HEK293T (cell line): ENCODE measurements at places on chromosomes 5 and 9.
A peak's percentile ranks its signal among the peaks of the same experiment; 100 is the strongest.

DNA sequence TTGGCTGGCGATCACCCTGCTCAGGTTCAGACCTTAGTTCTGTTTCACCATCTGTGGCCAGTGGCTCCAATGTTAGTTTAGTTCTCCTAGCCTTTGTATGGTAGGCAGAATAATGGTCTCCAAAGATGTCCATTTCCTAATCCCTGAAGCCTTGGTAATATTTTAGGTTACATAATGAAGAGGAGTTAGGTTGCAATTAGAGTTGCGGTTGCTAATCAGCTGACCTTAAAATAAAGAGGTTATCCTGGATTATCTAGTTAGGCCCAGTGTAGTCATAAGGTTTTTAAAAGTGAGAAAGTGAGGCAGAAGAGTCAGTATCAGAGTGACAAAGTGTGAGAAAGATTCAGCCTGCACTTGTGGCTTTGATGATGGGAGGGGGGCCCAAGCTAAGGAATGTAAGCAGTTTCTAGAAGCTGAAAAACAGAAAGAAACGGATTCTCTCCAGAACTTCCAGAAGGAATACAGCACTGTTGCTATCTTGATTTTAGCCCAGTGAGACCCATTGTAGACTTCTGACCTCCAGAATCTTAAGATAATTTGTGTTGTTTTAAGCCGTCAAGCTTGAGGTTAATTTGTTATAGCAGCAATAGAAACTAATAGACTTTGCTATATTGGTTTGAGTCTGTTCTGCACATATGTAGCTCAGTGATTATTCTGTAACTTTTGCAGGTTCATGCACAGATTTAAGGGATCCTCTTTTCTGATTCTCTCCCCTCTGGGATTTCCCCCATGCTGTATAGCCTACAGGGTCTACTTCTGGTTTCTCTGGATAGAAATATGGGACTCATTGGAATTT, 21.6 kb downstream of the LNPEP start:
- no peak for DNase-seq

- DNase-seq: no peak
Observed at GRCh38 chr5:142426129-142427014, 101.6 kb upstream of the SPRY4 start.

- peak; percentile 42 for DNase-seq
Observed at GRCh38 chr9:128771094-128771721, 519 bp downstream of the ZER1 start.

GRCh38 chr5:135020111-135020895, 13.7 kb downstream of the PITX1 start:
- DNase-seq: peak; percentile 28

DNA sequence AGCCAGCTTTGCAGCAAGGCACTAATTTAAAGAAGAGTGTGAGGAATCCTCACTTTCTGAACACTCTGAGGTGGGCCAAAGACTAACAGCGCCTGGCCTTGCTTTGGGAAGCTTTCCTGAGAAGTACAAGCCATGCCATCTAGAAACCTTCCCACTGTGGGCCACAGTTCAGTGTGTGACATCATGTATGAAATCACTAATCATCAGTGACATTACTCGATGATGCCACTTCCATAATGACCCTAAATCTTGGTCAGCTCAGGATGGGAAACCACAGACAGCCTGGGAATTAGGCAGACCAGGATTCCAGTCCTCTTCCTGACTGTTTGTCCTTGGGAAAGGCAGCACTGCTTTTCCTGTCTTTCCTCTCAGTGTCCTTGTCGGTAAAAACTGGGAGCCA, 54.2 kb upstream of the HSPA9 start:
- no peak for DNase-seq

DNA sequence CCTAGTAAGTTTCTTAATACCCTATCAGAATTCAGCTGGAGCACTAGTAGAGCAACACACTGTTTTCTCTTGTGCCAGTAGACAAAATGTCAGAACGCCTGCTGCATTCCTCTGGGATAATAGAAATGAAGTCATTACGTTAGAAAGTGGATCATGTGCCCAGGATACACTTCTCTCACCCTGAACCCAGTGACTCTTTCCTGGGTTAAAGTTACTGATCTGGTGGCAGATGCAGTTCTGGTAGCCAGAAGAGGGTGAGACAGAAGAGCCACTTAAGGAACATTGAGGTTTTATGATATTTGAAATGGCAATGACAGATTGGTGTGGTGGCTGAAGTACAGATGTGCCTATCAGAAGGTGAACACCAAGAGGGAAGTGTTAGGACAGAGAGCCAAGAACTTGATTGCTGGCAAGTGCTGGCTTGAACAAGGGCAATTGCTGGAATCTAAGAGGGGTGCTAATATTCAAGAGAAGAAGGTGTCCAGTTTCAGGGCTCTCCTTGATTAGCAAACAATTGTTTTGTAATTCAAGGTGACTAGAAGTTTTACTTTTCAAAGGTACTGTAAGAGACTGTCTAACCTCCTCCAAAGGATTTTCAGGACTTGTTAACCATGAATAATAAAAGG, 93.7 kb upstream of the ERBIN start:
- no peak for DNase-seq

- DNase-seq: no peak
Observed at GRCh38 chr5:138849439-138849838, 25.7 kb downstream of the LRRTM2 start.

GRCh38 chr9:34990908-34991606, 1.5 kb downstream of the DNAJB5 start:
- no peak for DNase-seq

DNA sequence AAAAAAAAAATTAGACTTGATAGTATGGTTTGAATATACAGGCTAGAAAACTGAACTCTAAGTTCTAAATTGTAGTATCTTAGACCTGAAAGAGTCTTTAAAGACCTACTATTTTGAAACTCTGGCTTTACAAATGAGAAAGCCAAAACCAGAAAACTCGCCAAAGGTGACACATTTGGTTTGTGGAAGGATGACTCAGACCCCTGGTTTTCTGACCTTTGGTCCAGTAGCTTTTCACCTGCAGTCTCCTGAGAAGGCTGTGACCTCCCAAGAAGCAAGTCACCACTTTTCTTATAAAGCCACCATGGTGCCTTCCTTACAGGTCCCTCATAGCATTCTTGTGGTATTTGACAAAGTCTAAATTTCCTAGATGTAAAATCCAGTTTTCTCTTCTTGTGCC, 102.1 kb upstream of the CEP78 start:
- DNase-seq: no peak

- no peak for DNase-seq
Observed at GRCh38 chr5:176596689-176597416, 13.1 kb downstream of the GPRIN1 start.

GRCh38 chr5:26024774-26025173, 1013.6 kb downstream of the CDH9 start:
- DNase-seq: no peak

DNA sequence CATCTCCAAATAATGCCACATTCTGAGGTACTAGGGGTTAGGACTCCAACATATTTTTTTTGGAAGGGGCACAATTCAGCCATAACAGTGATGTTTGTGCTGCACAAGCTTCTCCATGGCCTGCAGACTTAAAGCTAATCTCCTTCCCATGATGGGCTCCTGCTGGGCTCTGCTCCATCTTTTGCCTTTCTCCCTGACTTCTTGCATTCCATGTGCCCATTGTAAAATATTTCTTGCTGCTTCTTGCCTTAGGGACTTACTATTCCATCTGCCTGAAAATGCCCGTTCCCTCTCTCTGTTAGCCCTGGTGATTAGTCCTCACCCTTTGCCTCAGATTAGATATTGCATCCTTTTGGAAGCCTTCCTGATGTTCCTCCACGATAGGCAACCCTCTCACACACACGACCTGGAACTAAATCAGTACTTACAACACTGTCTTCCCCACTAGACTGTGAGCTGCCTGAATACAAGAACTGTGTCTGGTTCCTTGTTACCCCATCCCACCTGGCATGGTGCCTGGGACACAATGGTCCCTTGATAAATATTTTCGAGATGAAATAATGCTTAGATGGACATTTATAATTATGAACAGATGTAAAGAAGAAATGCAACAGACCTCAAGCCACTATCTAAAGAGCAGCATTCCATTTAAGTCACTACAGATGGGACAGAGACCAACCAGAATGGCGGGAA, 33.5 kb downstream of the OR1J1 start:
- DNase-seq: no peak

DNA sequence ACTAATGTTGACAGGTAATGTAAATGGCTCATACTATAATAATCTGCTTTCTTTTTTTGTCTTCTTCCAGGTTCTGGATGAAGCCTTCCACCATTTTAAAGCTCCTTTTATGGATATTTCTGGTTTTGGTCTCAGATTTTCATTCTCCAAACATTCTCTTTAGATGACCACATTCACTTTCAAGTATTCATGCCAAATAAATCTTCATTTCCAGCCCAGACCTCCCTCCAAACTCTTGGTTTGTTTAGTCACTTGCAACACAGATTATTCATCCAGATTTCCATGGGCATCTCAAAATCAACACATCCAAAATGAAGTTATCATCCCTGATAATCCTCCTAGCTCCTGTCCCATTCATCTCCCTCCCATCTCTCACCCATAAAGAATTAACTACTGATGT, 40.3 kb upstream of the SVEP1 start:
- DNase-seq: no peak

DNA sequence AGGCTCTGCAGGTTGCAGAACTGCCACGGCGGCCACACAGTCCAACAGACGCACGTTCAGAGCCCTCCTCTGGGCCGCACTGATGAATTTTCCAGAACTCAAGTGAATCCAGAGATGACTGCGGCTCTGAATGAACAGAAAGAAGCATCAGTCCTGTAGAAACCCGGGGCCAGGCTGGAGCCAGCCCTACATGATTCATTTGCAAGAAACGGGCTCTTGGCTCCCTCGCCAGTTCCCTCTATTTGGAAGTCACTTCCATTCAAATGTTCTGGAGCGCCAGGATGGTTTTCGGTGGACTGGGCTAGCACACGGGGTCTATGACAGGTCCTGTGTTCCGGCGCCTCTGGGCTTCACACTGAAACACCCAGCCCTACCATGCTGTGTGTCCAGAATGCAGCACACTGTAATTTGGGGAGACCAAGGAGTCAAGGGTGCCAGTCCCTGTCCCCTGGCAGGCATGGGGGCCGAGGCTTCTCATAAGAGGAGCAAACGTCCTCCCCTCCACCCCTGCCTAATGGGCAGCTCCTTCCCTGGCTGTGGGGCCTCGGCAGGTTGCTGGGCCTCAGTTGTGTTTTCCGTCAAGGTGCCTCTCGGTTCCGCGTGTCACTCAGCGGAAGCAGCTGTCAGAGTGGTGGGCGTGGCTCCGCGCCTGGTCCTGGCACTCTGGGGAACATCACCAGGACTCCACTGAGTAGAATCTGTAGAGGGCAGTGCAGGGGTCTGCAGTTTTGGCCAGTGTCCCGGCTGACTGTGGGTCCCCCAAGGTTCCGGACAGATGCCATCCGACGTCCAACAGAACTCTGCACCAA, 18.1 kb upstream of the COL5A1 start:
- no peak for DNase-seq

GRCh38 chr9:100352727-100353505, at the start of gene TEX10:
TSS of gene TEX10 (minus strand) at chr9:100352942. CDS start at chr9:100349363, 3,579 bp downstream.
- DNase-seq: peak; percentile 95

DNA sequence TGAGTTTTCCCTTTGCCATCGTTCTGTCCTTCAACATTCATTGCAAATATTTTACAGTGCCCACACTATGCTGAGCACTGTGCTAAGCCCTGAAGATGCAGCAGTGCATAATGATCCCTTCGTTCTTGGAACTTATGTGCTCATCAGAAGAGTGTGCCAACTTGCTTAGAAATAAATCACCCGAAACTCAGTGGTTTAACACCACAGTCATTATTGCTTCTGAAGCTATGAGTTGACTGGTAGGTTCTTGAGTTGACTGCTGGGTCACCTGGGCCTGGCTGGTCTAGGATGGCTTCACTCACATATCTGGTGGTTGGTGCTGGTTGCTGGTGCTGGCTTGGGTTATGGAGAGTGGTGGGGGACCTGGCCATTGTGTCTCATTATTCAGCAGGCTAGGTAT, 20.9 kb downstream of the PCSK5 start:
- no peak for DNase-seq

GRCh38 chr5:131413605-131414559, 150.0 kb downstream of the CDC42SE2 start:
- DNase-seq: no peak

- no peak for DNase-seq
Observed at GRCh38 chr9:38382141-38382540, 10.4 kb upstream of the ALDH1B1 start.

GRCh38 chr5:89270901-89271300, 387.9 kb upstream of the MEF2C start:
- no peak for DNase-seq

DNA sequence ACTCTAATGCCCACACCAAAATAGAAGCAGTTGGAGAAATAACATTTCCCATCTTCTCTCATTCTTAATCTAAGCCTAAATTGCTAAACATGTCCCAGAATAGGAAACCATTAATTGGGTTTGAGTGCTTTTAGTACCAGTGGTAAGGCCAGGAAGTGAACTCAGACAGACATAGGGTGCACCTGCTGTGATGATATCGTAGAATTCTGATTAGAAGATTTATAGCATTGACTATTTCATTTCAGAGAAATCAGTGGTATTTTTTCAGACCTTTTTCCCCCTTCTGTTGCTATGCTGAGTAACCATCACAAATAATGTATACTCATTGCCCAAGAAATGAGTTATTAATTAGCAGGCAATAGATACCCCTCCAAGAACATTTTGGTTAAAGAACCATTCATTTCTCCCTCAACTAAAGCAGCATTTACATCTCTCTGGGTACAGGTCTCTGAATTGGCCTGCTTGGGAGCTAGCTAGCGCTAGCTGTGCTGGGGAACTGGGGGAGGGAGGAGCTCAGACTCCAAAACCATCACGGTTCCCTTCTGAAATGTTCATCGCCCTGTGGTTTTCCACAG, 7.3 kb downstream of the GLRX start:
- DNase-seq: no peak

- DNase-seq: peak; percentile 39
Observed at GRCh38 chr5:111043712-111044506, 27.6 kb upstream of the TSLP start.

GRCh38 chr9:136243631-136244030, 2.0 kb downstream of the QSOX2 start:
- no peak for DNase-seq

DNA sequence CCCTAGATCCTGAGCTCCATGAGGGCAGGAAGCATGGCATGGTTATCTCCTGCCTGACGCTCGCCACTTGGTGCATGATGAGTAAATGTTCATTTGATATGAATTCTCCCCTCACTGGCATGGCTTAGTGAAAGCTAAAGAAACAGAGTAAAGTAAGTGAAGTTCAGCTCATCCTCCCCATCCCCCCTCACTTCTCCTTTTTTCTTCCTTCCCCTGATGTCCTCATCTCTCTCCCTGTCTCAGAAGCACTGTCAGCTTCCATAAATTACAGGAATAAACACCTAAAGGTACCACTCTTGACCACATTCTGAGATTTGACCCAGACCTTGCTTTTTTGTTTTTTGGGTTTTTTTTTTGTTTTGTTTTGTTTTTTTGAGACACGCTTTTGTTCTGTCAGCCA, 73.3 kb downstream of the SNX18 start:
- no peak for DNase-seq

DNA sequence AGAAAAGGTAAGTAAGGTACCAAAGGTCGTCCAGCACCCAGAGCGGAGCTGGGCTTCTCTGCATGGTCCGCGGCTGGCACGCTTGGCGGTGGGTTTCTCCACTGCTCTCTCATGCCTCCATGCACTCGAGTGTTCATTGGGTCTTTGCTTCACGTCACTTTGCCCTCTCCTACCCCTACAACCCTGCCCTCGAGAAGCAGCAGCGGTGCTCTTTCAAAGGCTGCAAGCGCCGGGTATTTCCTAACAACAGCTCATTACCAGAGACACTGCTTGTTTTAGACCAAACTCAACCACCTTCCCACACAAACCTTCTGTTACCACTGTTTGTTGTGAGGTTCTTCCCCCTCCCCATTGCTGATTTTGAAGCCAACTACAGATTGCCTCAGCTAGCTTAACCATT, 21.5 kb upstream of the ZBTB34 start:
- no peak for DNase-seq

GRCh38 chr5:56993241-56993640, 41.3 kb upstream of the MIER3 start:
- no peak for DNase-seq
